ENCODE measurements at places on chromosomes 12 and 14.

DNA sequence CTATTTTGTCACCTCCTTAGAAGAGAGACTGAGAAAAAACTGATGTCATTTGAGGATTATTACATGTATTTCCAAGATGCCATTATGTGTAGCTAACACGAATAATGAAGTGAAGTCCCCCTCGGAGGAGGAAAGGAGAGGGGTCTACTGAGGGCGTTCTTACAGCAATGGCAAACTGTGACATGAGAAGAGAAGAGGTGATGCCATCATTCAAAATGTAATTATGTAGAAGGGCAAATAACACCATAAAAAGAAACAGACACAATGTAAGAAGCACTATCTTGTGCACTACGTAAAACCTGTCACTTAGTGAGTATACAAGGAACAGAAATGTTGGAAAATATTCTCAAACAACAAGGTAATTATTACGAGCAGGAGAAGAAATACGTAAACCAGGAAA is 126.5 kb downstream of the NELL2 start:
- no peak for DNase-seq

DNA sequence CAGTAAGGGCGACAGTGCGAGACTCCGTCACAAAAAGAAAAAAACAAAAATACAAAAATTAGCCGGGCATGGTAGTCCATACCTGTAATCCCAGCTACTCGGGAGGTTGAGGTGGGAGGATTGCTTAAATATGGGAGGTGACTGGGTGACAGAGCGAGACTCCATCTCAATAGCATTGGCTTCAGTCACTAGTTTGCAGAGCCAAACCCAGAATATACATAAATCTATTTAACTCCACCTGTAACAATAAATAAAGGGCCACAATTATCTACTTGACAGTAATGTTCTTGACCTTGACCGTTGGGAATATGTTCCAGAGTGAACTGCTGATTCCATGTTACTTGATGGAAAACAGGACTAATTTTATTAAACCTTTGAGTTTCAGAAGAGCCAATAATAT is 198.9 kb upstream of the MDGA2 start:
- DNase-seq: no peak

DNA sequence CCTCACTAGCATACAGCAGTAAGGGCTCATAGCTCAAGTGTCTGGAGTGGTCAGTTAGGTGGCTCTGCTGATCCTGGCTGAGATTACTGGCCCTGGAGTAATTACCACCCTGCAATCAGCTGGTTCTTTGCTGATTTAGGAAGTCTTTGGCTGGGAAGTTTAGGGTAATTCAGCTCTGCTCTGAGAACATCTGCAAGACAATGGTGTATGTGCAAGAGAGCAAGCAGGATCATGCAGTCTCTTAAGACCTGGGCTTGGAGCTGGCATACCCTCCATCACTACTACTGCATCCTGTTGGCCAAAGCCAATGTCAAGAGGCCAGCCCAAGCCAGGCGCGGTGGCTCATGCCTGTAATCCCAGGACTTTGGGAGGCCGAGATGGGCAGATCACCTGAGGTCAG is 159.0 kb downstream of the NDUFA12 start:
- no peak for DNase-seq

GRCh38 chr12:104499668-104500332 is 43.1 kb downstream of the CHST11 start:
- no peak for DNase-seq

DNA sequence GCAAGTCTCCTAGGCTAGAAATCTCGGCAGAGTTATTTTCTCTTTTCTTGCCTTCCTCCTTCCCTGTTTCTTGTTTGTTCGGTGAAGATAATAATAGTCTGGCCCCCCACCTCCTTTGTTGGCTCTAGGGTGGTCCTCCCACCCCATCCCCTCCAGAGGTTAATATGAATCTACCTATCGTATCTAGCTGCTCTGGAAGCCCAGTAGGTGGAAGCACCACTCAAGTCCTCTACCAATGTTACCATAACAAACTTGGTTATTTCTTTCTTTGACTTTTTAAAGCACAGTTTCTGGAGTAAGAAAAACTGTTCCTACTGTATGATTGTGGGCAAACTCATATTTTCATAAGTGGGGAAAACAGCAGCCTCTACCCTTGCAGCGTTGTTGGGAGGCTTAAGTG is 19.7 kb upstream of the GRIP1 start:
- DNase-seq: no peak

DNA sequence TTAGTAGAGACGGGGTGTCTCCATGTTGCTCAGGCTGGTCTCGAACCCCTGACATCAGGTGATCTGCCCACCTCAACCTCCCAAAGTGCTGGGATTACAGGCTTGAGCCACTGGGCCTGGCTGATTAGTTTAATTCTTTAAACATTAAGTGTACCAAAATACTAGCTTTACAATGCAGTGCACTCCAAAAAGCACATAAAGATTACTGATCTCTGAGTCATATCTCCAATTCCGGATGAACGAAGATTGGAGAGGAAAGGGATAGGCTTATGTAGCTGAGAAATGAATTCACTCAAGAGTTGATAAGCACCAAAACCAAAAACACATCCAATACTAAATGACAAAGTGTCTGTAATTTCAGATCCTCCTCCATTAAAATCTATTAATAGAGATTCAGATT is 15.1 kb downstream of the NAV3 start:
- no peak for DNase-seq

DNA sequence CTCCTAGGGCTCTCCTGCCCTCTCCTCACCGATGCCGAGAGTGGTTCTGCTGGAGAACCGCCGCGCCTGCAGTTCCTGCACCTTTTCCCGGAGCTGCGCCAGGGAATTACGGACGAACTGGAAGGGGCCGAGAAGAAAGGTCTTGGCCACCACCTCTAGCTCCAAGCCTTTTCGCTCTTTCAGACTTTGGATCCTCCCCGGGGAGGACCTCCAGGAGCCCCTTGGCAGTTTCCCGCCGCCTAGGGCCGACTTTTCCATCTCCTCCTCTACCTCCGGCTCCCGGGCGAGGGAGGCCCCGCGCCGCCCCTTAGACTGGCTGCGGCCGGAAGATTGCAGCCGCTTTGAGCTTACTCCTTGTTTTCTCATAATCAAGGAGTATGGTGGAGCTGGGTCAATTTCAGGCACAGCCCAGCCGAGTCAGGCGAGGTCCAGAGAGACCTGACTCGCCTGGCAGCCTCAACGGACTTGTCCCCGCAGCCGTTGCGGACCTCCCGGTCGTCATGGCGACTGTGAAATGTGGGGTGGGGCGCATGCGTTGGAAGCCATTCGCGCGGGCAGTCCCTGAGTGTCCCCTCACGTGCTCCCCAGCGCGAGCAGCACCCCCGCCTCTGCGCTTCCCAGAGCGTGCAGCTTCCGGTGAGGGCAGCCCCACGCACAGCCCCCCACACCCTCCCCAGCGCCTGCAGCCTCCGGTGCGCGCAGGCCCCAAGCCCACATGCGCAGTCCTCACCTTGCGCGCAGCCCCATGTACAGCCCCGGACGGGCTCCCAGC is at the start of gene DPY19L2:
Gene DPY19L2, minus strand, starts transcription at position 466 of the 772 bp plus-strand sequence. Its CDS starts 100 bp downstream, at position 366.
- peak; percentile 46 for DNase-seq

Data from stimulated activated CD4-positive, alpha-beta T cell treated with anti-CD3 and anti-CD28 coated beads, Interleukin-12 subunit alpha, Interleukin-12 subunit beta, amount 100 ng/mL, for 4 hours (primary cell).